ENCODE measurements at places on chromosomes 3 and 15. TPM values are rescaled to one million over a fixed set of nuclear protein-coding genes. Genes with fewer than 3 reads are reported as not detected.

GRCh38 chr15:49991587-49991986, 127.4 kb downstream of the ATP8B4 start:
- no peak overlapping the region for H3K4me3 ChIP-seq
- DNase-seq: no peak
- H3K27ac ChIP-seq: no peak overlapping the region
- no peaks in the 10 kb centered on the region for H3K4me1 ChIP-seq

DNA sequence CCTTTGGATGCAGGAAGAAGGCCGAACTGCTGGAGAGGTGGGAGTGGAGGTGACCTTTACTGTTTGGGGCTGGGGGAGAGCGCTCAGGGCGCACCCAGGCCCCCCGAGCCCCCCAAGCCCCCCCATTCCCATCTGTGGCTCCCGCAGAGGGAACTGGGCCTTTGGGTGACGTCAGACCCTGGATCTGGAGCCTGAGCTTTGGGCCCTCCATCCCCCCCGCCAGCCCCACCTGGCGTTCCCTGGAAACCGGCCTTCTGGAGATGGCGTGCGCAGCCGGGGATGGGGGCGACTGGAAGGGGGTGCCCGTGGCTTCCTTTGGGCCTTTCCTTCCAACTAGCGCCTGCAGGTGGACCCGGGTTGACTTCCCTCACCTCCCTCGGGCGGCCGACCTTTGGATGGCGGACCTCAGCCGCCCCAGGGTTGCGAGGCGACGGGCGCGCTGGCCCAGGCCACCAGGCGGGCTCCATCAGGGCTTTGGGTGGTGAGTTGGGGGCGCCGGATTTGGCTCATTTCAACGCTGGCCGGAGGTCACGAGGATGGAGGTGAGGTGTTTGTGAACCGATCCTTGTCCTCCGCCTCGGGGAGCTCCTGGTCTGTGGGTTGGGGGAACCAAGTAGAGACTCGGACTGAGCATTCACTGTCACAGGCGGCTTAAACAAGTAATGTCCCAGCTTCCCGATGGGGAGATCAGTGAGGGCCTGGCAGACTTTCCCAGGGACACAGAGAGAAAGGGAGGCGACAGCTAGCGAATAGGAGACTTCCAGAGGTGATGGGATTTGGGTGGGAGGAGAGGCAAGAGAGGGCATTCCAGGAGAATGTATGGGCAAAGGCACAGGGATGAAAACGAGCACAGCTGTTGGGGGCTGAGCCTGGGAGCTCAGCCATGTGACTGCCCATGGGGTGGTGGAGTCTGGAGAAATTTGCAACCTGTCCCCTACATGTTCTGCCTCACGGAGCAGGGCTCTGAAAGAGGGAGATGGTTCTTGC, 709 bp downstream of the SCAMP5 start:
- H3K4me1 ChIP-seq: peaks cover 7% of the 10 kb centered on the region
- DNase-seq: peak; percentile 25
- H3K27me3 ChIP-seq: no peaks in the 10 kb centered on the region
- no peaks in the 10 kb centered on the region for H3K36me3 ChIP-seq

DNA sequence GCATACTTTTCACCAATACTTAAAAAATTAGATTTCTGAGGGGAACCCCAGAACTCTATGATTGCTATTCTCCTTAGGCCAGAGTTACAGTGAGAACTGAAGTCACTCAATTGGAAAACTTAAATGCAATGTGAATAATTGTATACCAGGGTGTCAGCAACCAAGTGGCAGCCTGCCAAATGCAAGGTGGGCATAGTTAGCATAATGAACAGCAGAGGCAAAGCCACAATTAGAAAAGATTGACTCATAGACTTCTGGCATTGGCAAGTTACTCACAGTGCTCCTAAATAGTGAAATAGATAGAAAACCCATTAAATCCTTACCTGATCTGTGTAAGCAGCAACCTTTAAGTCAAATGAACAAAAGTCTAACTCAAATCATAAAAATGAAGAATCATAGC, 94.9 kb downstream of the BCHE start:
- H3K4me1 ChIP-seq: no peaks in the 10 kb centered on the region
- H3K27me3 ChIP-seq: no peaks in the 10 kb centered on the region
- no peak overlapping the region for H3K27ac ChIP-seq
- DNase-seq: no peak

DNA sequence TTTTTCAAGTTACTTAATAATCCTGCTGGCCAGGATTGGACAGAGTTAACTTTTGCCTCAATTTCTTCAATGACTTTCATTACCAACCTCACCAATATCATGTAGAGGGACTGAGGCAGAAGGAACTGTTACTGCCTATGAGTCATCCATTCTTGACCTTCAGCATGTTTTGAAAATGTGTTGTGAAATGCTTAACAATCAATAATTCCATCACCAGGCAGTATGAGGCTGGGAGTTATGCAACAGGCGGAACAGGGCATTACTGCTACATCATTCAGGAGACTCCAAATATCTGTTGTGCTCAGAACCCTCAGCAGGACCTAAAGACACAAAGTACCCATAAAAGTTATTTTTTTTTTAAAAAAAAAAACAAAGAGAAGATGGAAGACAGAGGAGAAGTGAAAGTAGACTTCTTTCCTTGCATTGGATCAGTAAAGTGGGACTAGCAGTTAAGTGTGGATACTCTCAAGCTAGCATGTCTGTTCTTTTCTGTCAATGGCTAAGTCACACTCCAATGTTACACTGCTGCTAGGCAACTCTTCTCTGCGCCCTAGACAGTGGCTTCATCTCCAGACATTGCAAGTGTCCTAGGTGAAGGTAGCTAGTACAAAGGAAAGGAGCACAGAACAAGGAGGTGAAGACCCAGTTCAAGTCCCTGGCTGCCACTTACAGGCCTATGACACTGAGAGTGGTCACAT, 184.9 kb upstream of the LPP start:
- no peak for DNase-seq
- no peaks in the 10 kb centered on the region for H3K27me3 ChIP-seq
- no peaks in the 10 kb centered on the region for H3K36me3 ChIP-seq
- H3K4me3 ChIP-seq: no peak overlapping the region

IGF1R gene
- 41.0 TPM for total RNA-seq

INSYN1 gene
- 2.8 TPM for total RNA-seq
